HL-60 (cell line): ENCODE measurements at places on chromosomes 5 and 9.

- peak; percentile 4 for DNase-seq
Observed at GRCh38 chr9:94821098-94821887, 94.8 kb downstream of the AOPEP start.

GRCh38 chr5:159286420-159287035 lies 23.4 kb downstream of the UBLCP1 start:
- DNase-seq, result no peak

GRCh38 chr9:110746211-110746930 lies 77.8 kb downstream of the MUSK start:
- DNase-seq, result no peak

- peak; percentile 10 for DNase-seq
Observed at GRCh38 chr5:113357696-113358476, 76.9 kb downstream of the TSSK1B start.

DNA sequence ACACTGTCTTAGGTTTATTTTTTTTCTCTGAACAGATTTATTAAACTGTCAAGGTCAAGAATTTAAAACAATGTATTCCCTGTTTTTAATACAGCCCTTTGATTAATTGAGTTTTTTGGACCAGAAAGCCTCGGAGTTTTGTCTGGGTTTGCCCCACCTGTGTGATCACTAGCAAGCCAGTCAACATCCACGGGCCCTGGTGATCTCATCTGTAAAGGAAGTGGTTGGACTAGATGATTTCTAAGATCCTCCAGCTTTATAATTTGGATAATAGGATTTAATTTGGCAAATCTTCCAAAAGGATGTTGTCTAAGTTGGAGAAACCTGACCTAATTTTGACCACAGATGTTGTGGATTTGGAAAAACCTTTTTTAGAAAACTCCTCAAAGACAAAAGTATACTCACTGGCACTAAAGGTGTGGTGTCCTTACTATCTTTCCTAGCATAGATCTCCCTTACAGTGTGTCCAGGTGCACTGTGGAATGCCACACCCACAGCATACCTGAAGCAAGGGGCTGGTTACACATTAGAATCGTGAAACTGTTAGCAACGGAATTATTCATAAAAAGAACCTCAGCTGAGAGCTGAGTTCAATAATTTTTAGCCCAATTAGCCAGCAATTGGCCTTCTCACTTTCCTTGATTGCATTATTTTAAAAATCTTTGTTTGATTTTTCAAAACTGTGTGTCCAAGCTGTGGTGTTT lies 195.6 kb upstream of the ELL2 start:
- DNase-seq, result no peak
